ENCODE measurements at places on chromosomes 3 and 15. TPM values are rescaled to one million over a fixed set of nuclear protein-coding genes. Genes with fewer than 3 reads are reported as not detected.

TOP2B gene
- 20.0 TPM for total RNA-seq

ARL6IP5 gene
- total RNA-seq, result 134 TPM

GATA2 gene
- 56.0 TPM for total RNA-seq

TMCO5A gene
- total RNA-seq, result not detected

PAQR9 gene
- total RNA-seq, result not detected

MEGF11 gene
- not detected for total RNA-seq

NPHP3 gene
- total RNA-seq, result 11.9 TPM

GRM2 gene
- not detected for total RNA-seq

SAMD7 gene
- not detected for total RNA-seq

TRH gene
- not detected for total RNA-seq

CNTN4 gene
- 37.5 TPM for total RNA-seq

P2RY12 gene
- not detected for total RNA-seq

TRANK1 gene
- 14.8 TPM for total RNA-seq

ARGFX gene
- not detected for total RNA-seq

PP2D1 gene
- total RNA-seq, result not detected

SST gene
- not detected for total RNA-seq

MYO5C gene
- 11.0 TPM for total RNA-seq

CPA3 gene
- not detected for total RNA-seq

MASP1 gene
- total RNA-seq, result 2.6 TPM

C3orf49 gene
- total RNA-seq, result not detected

OR5K2 gene
- total RNA-seq, result not detected

NLGN1 gene
- 5.2 TPM for total RNA-seq

MYRIP gene
- 12.7 TPM for total RNA-seq

All from ascending aorta (tissue), 2 donors.